Jurkat, Clone E6-1 (cell line): ENCODE measurements at places on chromosomes 2 and 18.

- DNase-seq = no peak
Measured at GRCh38 chr2:75698918-75699317, 11.8 kb downstream of the GCFC2 start.

- peak; percentile 48 for DNase-seq
Measured at GRCh38 chr2:46876741-46877384, 38.7 kb downstream of the MCFD2 start.

GRCh38 chr2:127645395-127646291 is at the start of gene GPR17:
Gene GPR17 (plus strand): TSS chr2:127646153. CDS start chr2:127650736, 4,583 bp downstream.
- DNase-seq = no peak

- no peak for DNase-seq
Measured at GRCh38 chr2:217149087-217149660, 289.3 kb upstream of the TNP1 start.

DNA sequence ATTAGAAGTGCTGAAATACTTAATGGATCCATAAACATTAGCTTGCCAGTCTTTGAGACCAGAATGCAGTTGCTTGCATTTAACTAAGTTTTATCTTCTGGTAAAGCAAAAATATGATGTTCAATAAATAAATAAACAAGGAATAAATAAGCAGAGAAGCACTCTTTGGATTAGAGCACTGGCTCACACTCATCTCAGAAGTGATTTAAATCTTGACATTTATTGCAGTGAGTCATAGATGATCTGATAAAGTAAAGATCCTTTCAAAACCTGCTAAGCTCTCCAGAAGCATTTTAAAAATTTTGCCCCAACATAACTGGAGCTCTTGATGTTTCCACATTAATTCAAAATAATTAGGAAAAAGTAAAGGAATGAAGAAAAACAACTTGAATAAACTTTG is 66.8 kb downstream of the KYNU start:
- DNase-seq = no peak

GRCh38 chr18:36533446-36534153 is 236.1 kb downstream of the FHOD3 start:
- no peak for DNase-seq
